Testis (tissue), 5 donors: ENCODE measurements at places on chromosomes 5 and 9.

- no peak overlapping the region for H3K27ac ChIP-seq
- no peaks in the 10 kb centered on the region for H3K27me3 ChIP-seq
- no peaks in the 10 kb centered on the region for H3K36me3 ChIP-seq
- no peak overlapping the region for H3K4me3 ChIP-seq
Observed at GRCh38 chr9:20563917-20564316, 58.4 kb downstream of the MLLT3 start.

DNA sequence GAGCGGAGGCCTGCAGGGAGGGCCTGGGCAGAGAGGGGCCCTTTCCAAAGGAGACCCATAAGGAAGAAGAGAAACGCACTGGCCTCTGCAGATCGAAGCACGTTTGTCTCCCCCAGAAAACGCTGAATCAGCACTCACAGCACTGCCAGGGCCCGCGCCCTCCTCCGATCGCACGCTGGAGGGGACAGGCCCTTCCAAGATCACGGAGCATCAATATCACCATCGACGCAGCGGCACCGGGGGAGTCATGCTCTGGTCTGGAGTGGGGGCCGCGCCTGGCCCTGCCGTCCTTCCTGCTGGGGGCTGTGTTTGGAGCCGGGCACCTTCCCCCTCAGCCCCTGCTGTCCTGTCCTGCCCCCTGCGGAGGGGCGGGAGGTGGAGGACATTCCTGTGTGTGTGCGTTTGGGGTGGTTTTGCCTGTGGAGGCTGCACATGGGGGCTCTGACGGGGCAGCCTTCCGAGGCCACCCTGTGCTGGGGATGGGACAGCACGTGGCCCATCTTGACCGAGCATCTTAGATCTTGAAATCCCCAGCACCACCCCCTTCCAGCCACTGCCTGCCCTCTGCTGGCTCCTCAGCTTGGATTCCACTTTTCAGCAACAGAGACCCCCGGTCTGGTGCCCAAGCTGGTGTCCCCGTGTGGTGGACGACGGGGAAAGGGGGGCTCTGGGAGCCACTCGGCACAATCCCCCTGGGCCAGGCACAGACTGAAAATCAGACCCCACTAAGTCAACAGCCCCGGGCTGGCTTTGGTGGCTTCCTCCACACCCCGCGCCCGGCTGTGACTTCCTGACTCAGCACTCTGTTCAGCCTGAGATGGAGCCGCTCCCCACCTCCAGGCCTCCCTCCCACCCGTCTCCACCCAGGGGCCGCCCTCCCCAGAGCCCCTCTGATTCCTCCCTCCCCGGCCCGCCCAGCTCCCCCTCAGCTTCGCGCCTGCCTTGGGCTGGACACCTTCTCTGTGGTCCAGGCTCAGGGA lies 8.3 kb downstream of the TMEM250 start:
- H3K4me3 ChIP-seq, result no peak overlapping the region
- peaks cover 23% of the 10 kb centered on the region for H3K4me1 ChIP-seq
- H3K27ac ChIP-seq, result peak overlapping the region; percentile 11
- no peaks in the 10 kb centered on the region for H3K27me3 ChIP-seq

GRCh38 chr9:89670801-89671434 lies 66.1 kb downstream of the GADD45G start:
- H3K4me1 ChIP-seq, result peaks cover 3% of the 10 kb centered on the region
- no peaks in the 10 kb centered on the region for H3K27me3 ChIP-seq
- no peaks in the 10 kb centered on the region for H3K36me3 ChIP-seq
- no peak overlapping the region for H3K27ac ChIP-seq
- no peak overlapping the region for H3K4me3 ChIP-seq
- no peak for DNase-seq

DNA sequence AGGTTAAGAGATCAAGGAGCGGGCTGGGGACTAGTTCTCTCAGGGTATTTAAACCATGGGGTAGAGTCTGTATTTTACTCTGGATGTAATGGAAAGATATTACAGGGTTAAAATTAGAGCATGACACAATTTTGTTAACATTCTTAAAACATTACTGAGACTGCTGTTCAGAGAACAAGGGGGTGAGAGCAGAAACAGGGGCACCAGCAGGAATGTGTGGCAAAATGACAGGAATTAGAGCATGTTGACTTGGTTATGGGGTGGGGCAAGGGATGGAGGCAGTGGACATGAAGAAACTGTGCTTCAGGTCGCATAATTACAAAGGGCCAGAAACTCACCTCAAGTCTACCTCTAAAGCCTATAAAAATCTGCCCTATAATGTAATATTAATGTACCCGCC lies 75.0 kb downstream of the TMEM232 start:
- no peaks in the 10 kb centered on the region for H3K4me1 ChIP-seq
- no peak overlapping the region for H3K4me3 ChIP-seq
- no peaks in the 10 kb centered on the region for H3K27me3 ChIP-seq
- DNase-seq, result no peak
- H3K36me3 ChIP-seq, result no peaks in the 10 kb centered on the region

DNA sequence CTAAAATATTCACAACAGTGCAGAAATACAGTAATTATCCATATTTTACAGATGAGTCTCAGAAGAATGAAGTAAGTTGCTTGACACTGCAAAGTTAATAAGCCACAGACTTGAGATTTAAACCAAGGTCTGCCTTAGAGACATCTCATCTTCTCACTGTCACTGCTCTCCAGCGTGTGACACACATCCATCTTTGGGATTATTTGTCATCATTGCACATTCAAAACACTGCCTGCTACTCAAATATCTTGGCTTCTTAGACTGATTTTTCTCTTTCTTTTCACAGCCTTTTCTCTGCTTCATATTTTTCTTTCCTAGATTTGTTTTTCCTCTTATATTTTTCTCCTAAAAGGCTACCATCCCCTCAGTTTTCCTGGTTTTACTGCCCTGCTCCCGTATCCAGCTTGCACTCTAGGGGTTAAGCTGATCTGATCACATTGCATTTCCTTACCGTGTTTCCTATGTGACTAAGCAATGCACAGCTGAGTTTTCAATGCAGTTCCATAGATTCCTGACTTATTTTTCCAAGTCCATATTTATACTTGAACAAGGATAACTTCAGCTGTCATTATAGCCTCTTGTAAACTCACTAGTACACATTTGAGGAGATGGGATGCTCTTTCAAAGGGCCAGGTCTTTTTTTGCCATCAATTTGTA lies 353.0 kb downstream of the PLK2 start:
- H3K27ac ChIP-seq, result no peak overlapping the region
- H3K27me3 ChIP-seq, result no peaks in the 10 kb centered on the region
- DNase-seq, result no peak
- no peaks in the 10 kb centered on the region for H3K36me3 ChIP-seq
- H3K4me3 ChIP-seq, result no peak overlapping the region

GRCh38 chr9:134943836-134944235 lies 26.1 kb upstream of the FCN1 start:
- H3K27me3 ChIP-seq, result no peaks in the 10 kb centered on the region
- no peaks in the 10 kb centered on the region for H3K36me3 ChIP-seq
- peaks cover 13% of the 10 kb centered on the region for H3K4me1 ChIP-seq
- H3K4me3 ChIP-seq, result no peak overlapping the region
- DNase-seq, result no peak

DNA sequence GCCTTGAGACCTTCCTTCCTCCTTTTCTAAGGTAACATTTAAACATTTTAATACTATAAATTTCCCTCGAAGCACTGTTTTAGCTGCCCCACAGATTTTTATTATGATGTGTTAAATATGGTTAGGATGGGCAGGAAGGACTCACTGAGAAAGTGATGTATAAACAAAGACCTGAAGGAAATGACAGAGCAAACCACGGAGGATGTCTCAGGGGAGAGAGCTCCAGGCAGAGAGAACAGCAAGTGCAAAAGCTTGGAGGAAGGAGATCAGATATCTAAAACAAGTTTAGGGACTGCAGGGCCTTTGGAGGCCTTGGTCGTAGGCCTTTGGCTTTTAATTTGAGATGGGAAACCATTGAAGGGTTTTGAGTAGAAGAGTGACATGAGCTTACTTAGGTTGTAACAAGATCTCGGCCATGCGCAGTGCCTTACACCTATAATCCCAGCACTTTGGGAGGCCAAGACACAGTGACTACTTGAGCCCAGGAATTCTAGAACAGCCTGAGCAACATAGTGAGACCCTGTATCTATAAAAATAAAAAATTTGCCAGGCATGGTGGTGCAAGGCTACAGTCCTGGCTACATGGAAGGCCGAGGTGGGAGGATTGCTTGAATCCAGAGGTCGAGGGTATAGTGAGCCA lies 35.5 kb upstream of the LRRTM2 start:
- DNase-seq, result no peak
- no peaks in the 10 kb centered on the region for H3K4me1 ChIP-seq
- no peaks in the 10 kb centered on the region for H3K36me3 ChIP-seq
- H3K27me3 ChIP-seq, result no peaks in the 10 kb centered on the region
- H3K27ac ChIP-seq, result no peak overlapping the region
- H3K4me3 ChIP-seq, result no peak overlapping the region

GRCh38 chr9:116895961-116896360 lies 208.9 kb downstream of the TRIM32 start:
- DNase-seq, result no peak
- no peak overlapping the region for H3K27ac ChIP-seq
- no peaks in the 10 kb centered on the region for H3K36me3 ChIP-seq
- H3K4me3 ChIP-seq, result no peak overlapping the region
- H3K4me1 ChIP-seq, result no peaks in the 10 kb centered on the region

DNA sequence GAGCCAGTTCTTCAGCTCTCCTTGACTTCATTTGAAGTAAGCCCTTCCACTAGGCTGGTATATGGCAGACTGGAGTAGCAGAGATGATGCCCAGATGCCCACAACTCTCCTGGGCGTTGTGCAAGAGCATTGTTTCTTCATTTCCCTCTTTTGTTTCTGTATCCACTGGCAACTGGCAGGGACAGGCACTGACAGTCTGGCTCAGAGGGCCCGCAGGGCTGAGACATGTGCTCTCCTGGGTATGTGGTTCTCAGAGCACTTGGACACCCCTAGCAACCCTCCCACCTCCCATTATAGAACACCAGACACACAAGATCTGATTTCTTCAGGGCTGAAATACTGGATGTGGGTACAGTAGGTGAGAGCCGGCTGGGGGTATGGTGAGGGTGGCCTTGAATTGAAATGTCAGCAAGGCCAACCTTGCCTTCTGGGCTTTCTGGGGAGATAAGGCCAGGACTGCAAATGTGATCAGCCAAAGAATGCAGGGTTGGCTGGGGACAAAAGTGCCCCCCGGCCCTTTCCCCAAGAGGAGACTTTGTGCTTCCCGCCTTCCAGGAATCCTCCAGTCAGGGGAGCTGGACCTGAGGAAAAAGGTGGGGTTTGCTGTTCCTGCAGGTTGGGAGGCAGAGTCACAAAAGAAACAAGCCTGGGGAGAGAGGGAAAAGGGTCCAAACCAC lies 28.6 kb upstream of the CTNNA1 start:
- H3K27ac ChIP-seq, result no peak overlapping the region
- peaks cover 2% of the 10 kb centered on the region for H3K4me1 ChIP-seq

GRCh38 chr5:82905986-82906385 lies 171.2 kb downstream of the TMEM167A start:
- no peak for DNase-seq
- no peaks in the 10 kb centered on the region for H3K4me1 ChIP-seq
- H3K36me3 ChIP-seq, result no peaks in the 10 kb centered on the region
- H3K27me3 ChIP-seq, result no peaks in the 10 kb centered on the region
- H3K4me3 ChIP-seq, result no peak overlapping the region
- H3K27ac ChIP-seq, result no peak overlapping the region

DNA sequence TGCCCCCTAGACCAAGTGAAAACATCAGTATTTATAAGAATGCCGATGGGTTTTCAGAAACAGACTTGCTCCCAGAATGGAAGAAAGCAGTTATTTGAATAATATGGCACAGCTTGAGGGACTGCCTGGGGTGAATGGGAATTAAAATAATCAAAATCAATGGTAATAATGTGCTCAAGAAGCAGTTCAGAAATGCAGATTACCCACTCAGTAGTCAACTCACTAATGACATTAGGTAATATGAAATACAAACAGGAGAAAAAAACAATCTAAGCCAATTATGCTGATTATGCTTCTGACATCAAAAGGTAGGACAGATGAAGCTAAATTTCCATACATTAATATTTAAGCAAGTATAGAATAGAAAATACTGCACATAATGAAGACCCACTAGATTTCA lies 179.3 kb downstream of the ENC1 start:
- no peak overlapping the region for H3K4me3 ChIP-seq
- H3K27ac ChIP-seq, result no peak overlapping the region
- H3K4me1 ChIP-seq, result no peaks in the 10 kb centered on the region
- H3K27me3 ChIP-seq, result no peaks in the 10 kb centered on the region
- DNase-seq, result no peak

DNA sequence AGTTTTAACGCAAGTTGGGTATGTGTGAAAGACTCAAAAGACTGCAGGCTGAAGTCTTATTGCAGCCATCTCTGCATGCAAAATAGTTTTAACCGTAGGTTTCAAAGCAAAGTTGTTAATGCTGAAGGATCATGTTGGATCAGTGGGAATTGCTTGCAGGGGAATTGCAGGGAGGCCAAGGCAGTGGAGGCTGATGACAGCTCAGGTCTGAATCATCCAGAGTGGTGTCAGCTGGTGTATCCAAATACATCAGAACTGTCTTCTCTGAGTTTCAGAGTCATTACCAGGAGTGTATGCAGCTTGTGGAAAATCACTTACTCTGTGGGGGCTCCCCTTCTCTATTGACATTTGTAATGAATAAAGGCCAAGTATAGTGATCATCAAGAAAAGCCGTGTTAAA lies 435.7 kb downstream of the SH3GL2 start:
- H3K27ac ChIP-seq, result no peak overlapping the region
- H3K4me3 ChIP-seq, result no peak overlapping the region
- H3K27me3 ChIP-seq, result no peaks in the 10 kb centered on the region

DNA sequence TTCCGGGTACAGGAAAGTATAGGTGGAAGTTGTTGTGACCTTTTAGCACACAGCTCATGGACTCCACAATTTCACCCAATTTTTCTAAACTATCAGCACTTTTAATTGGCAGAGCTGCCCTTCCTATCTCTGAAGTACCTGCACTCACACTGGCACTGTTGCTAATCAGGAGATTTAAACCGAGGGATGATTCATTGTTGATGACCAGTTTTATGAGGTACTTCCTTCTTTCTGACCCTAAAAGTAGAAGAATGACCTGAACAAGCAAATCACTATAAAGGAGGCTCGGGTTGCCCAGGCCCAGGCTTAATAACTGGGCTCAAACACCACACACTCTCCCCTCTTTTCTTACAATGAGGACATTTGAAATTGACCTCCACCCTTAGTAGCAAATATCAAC lies 105.9 kb downstream of the KCNN2 start:
- H3K27ac ChIP-seq, result no peak overlapping the region
- H3K4me1 ChIP-seq, result no peaks in the 10 kb centered on the region
- no peaks in the 10 kb centered on the region for H3K27me3 ChIP-seq
- H3K36me3 ChIP-seq, result no peaks in the 10 kb centered on the region

GRCh38 chr9:91157883-91158282 lies 203.8 kb downstream of the AUH start:
- H3K4me1 ChIP-seq, result no peaks in the 10 kb centered on the region
- no peak overlapping the region for H3K4me3 ChIP-seq
- DNase-seq, result no peak
- no peaks in the 10 kb centered on the region for H3K27me3 ChIP-seq

GRCh38 chr9:38440516-38440915 lies 16.3 kb upstream of the IGFBPL1 start:
- no peaks in the 10 kb centered on the region for H3K36me3 ChIP-seq
- DNase-seq, result no peak
- no peak overlapping the region for H3K27ac ChIP-seq
- no peaks in the 10 kb centered on the region for H3K27me3 ChIP-seq
